ENCODE measurements at places on chromosomes 1 and 21.

DNA sequence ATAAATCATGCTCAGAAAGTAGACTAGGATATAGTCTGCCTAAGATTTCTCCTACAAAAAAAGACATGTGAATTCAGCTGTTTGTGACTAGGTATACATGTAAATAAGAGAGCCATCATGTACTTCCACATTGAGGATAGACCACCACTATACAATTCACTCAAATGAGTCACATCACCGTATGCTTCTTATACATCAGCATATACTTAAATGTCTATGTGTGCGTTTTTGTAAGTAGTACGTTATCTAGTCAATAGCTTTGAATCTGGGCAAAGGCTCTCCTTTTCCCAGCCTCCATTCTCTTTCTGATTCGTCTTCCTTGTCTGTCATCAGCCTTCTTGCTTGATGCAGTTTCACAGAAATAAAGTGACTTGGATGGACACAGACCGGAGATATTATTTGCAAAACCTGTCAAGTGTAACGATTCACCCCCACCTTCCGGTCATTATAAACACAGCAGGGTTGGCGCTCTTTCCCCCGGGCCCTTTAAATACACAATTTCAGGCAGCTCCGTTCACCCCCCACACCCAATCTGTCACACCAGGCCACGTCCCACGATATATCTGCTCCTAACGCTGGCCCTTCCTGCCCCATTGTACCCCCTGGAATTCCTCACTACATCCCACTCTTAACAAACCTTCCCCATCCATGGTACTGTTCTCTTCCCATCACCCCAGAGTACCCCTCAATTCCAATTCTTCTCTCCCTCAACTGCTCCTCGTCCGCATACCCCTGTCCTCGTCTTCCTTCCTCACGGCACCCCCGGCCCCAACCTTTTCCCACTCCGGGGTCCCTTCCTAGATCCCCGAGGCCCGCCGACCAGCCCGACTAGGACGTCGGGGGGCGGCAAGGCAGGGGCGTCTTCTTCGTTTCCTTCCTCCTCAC is 636 bp downstream of the VAMP4 start:
- peak; percentile 76 for DNase-seq

GRCh38 chr1:161179698-161180097 is 2.4 kb upstream of the B4GALT3 start:
- no peak for DNase-seq

- DNase-seq, result no peak
These were observed 31.9 kb downstream of the ZMYM1 start for GRCh38 chr1:35111106-35111505.

GRCh38 chr1:158496374-158496773 is 24.4 kb downstream of the OR10R2 start:
- peak; percentile 58 for DNase-seq

DNA sequence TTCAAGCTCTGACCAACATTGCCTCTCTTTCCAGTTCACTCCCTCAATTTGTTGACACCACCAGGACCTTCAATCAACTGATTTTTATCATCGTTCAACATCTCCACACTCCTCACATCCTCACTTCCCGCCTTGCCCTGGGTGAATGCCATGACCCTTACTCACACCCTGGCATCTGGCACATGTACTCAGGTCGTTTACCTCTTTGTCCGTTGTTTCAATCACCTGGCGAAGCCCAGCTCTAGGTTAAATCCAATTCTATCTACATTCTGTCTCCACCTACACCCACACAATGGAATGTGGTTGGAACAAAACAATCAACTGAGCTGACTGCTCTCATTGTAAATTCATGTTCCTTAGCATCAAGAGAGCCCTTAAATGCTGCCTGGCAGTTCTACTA is 24.2 kb upstream of the TBX15 start:
- DNase-seq, result no peak

All from NB4 (cell line).